ENCODE measurements at places on chromosomes 13 and 19.

DNA sequence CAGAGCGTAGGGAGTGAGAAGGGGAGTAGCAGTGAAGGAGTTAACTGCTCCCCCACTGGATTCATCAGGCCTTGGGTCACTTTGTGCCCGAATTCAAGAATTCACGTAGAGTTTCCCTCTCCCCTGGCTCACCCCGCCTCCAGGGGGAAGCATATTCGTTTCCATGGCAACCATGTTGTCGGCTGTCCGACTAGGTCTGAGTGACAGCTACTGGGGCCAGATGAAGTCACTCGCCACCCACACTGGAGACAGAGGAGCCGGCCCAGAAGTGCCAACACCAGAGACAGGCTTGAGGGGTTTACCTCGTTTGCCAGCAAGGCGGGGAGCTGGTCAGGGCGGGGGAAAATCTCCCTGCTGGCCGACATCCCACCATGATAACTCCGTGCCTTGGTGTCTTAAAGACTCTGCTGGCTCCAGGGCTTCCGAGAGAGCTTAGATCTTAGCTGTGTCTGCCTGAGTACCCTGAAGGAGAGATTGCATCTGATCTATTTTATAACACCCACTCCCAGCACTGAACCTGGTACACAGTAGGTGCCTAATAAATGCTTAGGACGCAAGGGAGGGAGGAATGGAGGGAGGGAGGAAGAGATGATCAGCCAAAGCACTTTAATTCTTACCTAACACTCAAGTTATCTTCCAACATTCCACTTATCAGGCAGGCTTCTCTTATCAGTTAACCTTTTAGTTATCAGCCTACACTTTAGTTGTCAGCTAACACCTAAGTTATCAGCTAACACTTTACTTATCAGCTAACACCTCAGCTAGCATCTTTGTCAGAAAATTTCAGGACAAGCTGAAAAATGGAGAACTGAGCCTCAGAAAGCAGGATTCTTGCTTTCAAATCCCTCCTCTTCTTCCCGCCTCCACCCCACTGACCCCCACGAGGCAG is 57.2 kb upstream of the ZNRF4 start:
- no peak for DNase-seq

DNA sequence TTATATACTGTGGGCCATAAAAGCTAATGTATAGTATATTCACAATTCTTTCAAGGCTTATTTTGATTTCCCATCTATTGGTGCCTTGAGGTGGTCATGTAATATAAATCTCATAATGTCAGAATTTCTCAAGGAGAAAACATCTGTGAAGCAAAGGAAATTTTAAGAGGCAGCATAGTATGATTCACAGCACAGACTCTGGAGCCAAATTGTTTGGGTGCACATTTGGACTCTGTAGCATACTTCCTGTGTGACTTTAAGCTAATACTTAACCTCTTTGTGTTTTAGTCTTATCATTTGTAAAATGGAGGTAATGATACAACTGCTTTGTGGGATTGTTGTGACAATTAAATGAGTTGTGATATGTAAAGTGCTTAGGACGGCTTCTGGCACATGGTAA is 67.6 kb downstream of the PIBF1 start:
- DNase-seq, result no peak

GRCh38 chr19:10513223-10513622 is 4.0 kb downstream of the S1PR5 start:
- DNase-seq, result no peak

- DNase-seq, result peak; percentile 39
Observed at GRCh38 chr19:48819366-48819816, 8.6 kb upstream of the BCAT2 start.

DNA sequence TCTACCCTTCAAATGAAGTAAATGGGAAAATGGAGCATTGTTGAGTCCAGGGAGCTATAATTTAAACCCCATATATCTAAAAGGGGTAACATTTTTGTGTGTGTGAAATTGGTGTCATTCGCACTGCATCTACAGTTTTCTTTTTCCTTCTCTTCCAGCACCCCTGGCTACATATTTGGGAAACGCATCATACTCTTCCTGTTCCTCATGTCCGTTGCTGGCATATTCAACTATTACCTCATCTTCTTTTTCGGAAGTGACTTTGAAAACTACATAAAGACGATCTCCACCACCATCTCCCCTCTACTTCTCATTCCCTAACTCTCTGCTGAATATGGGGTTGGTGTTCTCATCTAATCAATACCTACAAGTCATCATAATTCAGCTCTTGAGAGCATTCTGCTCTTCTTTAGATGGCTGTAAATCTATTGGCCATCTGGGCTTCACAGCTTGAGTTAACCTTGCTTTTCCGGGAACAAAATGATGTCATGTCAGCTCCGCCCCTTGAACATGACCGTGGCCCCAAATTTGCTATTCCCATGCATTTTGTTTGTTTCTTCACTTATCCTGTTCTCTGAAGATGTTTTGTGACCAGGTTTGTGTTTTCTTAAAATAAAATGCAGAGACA is 28.6 kb downstream of the ALOX5AP start:
- no peak for DNase-seq

GRCh38 chr19:6109947-6110346 is 353 bp downstream of the RFX2 start:
- DNase-seq, result no peak

- DNase-seq, result no peak
Observed at GRCh38 chr13:114058051-114058867, 74.2 kb downstream of the RASA3 start.

GRCh38 chr13:49694446-49694845 is 3.2 kb upstream of the EBPL start:
- no peak for DNase-seq

- DNase-seq, result no peak
Observed at GRCh38 chr19:40219721-40220276, 1.6 kb upstream of the TTC9B start.

- no peak for DNase-seq
Observed at GRCh38 chr19:29626386-29626785, 20.3 kb downstream of the POP4 start.

- no peak for DNase-seq
Observed at GRCh38 chr19:1233115-1233667, 4.6 kb downstream of the CBARP start.

DNA sequence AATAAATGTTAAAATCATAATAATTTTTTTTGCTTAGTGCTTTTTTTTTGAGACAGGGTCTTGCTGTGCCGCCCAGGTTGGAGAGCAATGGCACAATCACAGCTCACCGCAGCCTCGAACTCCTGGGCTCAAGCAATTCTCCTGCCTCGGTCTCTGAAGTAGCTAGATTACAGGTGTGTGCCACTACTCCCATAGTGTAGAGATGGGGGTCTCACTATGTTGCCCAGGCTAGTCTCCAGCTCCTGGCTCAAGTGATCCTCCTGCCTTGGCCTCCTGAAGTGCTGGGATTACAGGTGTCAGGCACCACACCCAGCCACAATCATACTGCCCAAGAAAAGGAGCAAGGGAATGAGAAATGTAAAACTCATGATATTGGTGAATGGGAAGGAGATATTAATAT is 5.1 kb downstream of the FBL start:
- no peak for DNase-seq

DNA sequence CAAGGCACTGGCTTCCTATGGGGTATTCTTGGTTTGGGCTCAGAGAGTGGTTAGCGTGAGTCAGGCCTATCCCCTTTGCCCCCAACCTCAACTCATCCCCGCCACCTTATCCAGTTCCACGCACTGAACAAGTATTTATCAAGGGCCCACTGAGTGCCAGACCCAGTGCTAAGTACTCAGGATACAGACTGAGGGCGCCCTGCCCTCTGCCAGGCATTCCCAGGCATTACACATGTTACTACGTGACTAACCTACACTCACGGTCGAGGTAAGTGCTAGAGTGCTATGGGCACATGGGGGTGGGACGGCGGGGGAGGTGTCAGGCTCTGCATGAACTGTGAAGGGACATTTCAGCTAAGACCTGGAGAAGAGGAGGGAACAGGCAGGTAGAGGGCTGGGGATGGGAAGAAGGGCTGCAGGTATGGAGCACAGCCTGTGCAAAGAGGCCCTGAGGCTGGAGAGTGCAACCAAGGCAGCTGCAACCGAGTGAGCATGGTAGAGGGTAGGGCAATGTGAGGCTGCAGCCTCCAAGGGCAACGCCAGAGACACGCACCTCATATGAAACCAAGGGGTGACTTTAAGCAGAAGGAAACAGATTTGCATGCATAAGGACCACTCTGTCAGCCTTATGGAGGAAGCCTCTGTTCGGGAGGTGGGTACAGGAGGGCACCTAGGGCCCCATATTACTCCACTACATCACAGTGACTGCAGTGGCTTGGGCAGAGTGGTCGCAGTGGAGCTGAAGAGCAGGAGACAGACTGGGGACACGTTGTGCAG is 22.5 kb downstream of the DHRS12 start:
- DNase-seq, result no peak

DNA sequence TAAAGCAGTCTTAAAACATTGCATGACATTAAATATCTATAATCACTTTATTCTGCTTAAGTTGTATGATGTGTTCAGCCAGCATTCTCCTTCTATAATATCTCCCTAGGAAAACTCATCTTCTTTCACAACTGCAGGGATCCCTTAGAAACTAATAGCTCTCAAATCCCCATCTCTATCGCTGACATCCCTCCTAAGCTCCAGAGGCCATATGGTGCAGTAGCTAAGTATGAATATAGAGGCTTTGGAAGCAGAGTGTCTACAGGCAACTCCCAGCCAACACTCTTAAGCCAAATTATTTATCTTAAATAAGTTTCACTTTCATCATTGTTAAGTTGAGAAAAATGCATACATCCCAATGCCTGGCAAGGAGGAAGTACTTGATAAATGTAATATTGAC is 349.5 kb upstream of the MIR17HG start:
- no peak for DNase-seq

- no peak for DNase-seq
Observed at GRCh38 chr19:6392221-6393073, 517 bp downstream of the GTF2F1 start.

- no peak for DNase-seq
Observed at GRCh38 chr19:18778076-18778389, 13.1 kb downstream of the COMP start.

- no peak for DNase-seq
Observed at GRCh38 chr19:18939922-18940768, 872 bp downstream of the HOMER3 start.

GRCh38 chr19:44685877-44686276 is 13.1 kb upstream of the CEACAM16 start:
- no peak for DNase-seq

DNA sequence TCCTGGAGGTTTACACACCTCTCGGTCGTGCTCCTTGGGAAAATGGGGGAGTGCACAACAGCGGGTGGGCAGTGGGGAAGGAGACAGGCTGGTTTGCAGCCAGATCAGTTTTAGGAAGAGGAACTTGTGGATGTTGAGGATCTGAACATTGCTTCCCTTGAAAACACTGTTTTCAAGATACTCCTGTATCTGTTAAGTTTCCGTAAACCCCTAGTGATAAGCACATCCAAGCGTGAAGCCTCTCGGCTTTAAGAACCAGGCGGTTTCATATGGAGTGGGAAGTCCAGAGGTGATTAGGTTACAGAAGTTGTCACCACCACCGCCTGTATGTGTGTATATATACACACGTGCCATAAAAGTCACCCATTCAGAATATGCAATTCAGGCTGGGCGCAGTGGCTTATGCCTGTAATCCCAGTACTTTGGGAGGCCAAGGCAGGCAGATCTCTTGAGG is 47.4 kb downstream of the SIPA1L3 start:
- no peak for DNase-seq

DNA sequence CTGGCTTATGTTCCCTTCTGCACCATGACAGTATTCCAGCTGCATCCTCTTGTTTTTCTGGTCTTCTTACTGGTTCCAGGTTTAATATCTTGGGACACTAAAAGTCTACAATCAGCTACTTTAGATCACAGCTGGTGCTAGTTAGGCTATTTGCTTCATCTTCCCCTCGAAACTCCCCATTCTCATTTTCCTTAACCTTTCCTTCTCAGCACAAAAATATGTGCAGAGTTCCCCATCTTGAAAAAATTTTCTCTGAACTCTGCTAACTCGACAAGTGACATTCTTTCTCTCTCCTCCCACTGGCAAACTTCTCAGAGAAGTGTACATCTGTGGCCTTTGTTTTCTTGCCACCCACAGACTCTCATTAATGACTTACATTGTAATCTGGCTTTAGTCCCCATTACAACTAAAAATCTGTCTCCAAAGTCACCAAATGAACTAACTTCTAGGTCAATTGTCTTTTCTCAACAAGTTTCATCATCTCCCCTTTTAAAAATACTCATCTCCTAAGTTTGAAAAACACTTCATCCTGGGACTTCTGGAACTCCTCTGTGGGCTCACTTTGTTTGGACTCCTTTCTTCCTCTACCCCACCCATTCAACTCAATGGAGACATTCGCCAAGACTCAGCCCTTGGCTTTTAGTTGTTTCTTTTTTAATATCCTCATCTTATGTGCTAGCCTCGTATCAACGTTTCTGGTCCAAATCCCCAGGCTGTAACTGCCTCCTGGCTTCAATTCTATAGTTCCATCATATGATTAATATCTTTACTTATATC is 7.1 kb upstream of the KL start:
- no peak for DNase-seq

GRCh38 chr13:34847766-34848165 is 94.3 kb upstream of the NBEA start:
- DNase-seq, result no peak

DNA sequence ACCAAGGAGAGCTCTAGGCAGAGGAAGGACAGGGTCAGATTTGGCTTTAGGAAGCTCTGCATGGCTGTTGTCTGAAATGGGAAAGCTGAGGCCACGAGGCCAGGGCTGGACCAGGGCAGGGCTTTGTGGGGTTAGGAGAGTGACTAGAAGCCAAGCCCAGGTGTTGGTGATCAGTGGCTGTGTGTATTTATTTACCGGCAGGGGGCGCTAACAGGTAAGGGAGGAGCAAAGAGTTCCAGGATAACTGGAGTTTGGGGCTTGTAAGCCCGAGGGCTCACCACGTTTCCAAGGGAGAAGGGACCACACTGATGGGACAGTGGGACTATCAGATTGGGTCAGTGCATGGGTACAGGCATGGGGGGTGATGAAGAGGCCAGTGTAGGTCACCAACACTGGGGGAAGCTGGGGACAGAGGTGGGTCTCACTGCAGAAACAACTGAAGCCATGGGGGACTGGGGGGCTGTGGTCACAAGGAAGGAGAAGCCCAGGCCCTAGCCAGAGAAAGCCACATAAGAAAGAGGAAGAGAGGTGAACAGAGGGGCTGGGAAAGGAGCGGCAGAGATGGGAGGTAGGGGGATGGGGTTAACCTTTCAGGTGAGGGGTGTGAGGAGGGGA is 3.9 kb downstream of the TMEM147 start:
- DNase-seq, result peak; percentile 45

Measured in NCI-H1092 treated with DMSO at 0.1 percent for 48 hours (cell line).